CD4-positive, alpha-beta T cell treated with Interleukin-17A for 1 hour (primary cell): ENCODE measurements at places on chromosomes 5 and 9.

DNA sequence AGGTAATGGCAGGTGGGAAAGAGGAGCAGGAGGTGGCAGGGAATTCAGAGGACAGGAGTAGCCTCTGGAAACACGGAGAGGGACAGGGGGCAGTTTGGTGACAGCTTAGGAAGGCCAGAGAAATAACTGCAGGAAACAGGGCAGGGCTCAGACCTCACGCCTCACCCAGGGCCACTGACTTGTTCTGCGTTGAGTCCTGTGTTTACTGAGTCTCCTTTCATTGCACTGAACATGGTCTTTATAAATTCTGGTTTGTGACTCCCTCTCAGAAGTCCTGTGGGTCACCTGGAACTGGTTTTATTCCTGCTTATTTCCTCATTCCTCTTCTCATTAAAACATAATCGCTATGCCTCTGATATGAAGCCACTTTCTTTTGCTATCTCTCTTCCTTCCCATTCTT lies 55.2 kb upstream of the ZNF622 start:
- DNase-seq: no peak

DNA sequence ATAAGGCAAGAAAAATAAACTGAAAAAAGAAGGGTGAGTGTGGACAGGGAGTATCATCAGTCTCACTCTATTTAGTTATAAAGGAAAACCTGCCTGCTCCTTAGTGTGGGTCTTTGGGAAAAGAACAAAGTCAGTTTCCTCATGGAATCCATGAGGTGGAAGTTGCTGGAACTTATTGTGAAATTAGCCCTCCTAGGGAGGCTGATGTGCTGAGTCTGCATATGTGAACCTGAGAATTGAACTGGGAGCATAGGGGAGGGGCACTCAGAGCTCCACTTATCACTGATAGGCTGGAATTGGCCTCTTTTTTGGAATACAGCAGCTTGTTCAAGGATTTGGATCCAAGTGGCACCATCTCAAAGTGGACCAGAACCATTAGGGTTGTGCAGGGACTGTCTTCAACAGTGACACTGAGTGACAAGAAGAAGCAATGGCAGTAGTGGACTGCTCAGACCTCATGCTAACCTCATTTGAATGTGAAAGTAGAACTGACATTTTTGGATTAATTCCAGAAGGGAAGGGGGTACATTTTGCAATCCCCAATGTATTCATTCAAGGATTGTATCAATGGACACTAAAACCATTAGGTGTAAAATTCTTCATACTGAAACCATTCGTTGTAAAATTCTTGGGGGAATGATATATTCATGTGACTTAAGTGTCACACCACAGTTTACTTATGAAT lies 103.6 kb upstream of the KLF9 start:
- no peak for DNase-seq

GRCh38 chr5:149799119-149799623 lies 69.1 kb downstream of the PPARGC1B start:
- DNase-seq: no peak

GRCh38 chr9:38682713-38683112 lies 37.2 kb downstream of the FAM240B start:
- DNase-seq: no peak

- no peak for DNase-seq
Measured at GRCh38 chr9:72464857-72465592, 56.4 kb upstream of the TMC1 start.

DNA sequence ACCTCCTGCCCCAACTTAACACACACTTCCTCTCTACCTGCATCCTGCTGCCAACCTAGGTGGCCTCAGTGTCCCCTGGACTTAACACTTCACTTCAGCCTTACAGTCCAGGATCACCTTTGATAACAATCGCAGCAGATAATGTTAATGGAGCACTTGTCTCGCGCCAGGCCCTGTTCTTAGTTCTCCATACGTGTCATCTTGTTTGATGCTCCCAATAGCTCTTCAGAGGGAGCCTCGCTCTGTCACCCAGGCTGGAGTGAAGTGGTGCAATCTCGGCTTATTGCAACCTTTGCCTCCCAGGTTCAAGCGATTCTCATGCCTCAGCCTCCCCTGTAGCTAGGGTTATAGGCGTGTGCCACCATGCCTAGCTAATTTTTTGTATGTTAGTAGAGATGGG lies 62.7 kb upstream of the SHB start:
- no peak for DNase-seq

- peak; percentile 30 for DNase-seq
Measured at GRCh38 chr5:79464695-79465332, 49.1 kb downstream of the HOMER1 start.

- no peak for DNase-seq
Measured at GRCh38 chr5:45484781-45485180, 211.4 kb downstream of the HCN1 start.

DNA sequence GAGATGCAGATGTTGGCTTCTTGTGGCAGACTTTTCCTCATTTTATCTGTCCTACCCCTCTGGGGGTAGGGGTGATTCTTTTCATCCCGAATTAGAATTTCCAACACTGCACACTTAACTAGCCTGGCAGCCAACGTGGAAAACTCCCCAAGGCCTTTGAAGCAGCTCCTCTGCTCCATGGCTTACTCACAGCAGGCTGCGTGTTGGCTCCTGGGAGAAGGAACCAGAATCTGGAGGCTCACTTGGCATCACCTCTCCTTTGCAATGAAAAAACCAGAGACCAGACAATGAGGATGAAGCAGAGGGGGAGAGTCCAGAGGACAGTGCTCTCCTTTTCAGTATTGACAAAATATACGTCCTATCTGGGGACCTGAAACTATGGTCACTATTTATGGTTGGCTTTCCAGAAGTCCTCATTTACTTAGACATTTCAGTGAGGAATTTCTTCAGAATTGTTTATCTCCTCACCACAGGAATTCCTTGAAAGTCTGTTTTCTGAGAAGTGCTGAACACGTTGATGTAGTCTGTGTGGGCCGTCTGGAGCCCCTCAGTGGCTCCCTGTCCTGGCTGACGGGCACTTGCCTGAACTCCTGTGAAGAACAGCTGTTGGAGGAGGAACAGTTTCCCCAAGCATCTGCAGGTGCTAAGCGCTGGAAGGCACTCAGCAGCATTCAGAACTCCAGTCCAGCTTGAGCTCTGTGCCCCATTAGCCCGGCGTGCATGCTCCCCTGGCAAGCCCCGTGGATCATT lies 231.3 kb downstream of the RFK start:
- no peak for DNase-seq

- DNase-seq: no peak
Measured at GRCh38 chr9:8730618-8731017, 931.0 kb upstream of the DMAC1 start.

DNA sequence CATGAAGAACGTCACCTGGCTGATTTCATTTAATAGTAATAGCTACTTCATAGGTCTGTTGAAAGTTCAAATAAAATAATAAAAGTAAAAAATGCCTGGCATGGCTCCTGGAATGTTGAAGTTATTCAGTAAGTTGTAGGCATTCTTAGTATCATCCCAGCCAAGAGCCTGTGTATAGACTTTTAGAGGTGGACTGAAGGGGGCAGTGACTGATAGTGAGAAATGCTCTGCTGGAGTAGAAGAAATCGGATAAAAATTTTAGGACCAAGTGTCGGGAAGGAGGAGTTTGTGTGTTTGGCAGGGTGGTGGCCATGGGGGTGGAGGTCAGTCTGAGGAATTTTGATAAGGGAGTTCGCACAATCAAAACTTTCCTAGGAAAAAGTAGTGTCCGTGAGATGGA lies 3.6 kb downstream of the ZFP2 start:
- no peak for DNase-seq

GRCh38 chr5:13501176-13501575 lies 443.3 kb downstream of the DNAH5 start:
- DNase-seq: no peak
